Caco-2 (cell line): ENCODE measurements at places on chromosomes 1 and 21. TPM values are rescaled to one million over a fixed set of nuclear protein-coding genes. Genes with fewer than 3 reads are reported as not detected.

GRCh38 chr1:28508435-28508754, 2.6 kb downstream of the RCC1 start:
- DNase-seq, result no peak

- DNase-seq, result no peak
Observed at GRCh38 chr1:226441629-226442028, 33.7 kb upstream of the PARP1 start.

GRCh38 chr1:115183721-115184259, 94.5 kb upstream of the TSPAN2 start:
- DNase-seq, result no peak

NBPF4 gene
- total RNA-seq, result 0.53 and 0.88 TPM in 2 replicates

TEDDM1 gene
- total RNA-seq, result not detected in 2 replicates

GRCh38 chr1:53341521-53341895, 13.6 kb upstream of the LRP8 start:
- DNase-seq, result no peak

- DNase-seq, result peak; percentile 22
Observed at GRCh38 chr1:172530000-172530399, 3.0 kb upstream of the SUCO start.

DNA sequence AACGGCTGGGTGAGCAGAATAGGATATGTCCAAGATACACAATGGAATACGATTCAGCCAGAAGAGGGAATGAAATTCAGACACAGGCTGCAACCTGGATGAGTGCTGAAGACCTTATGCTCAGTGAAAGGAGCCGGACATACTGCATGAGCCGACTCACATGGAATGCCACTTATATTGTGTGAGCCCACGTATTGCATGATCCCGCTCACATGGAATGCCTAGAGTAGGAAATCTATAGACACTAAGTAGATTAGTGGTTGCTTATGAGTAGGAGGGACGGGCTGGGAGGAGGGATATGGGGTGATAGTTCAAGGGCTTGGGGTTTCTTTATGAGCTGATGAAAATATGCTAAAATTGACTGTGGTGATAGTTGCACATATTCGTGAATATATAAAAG, 26.8 kb downstream of the TMPRSS2 start:
- DNase-seq, result no peak

DNA sequence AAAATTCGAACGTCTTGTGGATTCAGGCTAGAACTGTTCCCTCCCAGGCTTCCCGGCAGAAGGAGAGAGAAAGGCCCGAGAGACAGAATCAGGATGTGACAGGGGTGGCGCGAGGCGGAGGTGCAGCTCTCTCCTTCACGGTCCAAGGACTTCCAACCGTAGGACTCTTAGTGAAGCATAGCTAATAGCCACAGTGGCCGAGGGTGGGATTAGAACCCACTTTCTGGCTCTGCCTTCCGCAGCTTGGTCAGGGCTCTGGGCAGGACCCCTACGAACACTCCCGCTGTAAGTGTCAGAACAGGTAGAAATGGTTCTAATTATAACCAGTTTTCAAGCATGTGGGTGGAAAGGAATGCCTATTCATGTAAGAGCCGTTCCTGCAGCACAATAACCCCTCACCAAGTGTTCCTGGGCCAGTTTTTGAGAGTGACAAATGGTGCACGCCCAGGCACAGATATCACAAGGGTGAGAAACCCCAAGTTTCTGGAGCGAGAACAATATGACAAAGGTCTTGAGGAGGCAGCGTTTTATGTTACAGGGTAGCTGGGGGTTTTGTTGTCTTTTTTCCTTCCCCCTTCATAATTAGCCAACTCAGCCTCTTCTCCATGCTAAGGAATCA, 86.4 kb downstream of the SYF2 start:
- DNase-seq, result no peak

DNA sequence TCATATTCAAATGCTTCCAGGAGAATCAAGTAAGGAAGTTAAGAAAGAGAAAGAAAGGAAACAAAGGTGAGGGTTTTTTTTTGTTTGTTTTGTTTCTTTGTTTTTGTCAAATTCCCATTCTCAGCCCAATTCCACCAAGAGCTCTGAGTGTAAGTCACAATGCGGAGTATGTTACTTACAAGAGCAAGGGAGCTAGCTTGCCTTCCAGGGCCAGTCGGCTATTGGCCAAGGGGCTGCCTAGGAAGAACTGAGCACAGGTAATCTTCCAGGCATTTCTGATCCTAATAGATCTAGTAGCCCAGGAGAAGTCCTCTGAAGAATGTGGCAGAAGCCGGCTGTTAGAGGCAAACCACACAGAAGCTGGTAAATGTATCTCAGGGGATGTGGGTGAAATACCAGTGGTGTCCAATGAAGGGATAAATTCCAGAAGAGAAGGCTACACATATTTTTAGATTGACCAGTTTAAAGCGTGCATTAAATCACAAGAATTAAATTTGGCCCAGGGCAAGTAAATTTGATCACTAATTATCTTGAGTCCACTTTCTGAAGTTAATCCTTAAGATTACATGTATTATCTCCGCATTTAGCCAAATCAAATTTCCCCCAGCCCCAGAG, 239.6 kb upstream of the ADAMTS5 start:
- DNase-seq, result no peak

DNA sequence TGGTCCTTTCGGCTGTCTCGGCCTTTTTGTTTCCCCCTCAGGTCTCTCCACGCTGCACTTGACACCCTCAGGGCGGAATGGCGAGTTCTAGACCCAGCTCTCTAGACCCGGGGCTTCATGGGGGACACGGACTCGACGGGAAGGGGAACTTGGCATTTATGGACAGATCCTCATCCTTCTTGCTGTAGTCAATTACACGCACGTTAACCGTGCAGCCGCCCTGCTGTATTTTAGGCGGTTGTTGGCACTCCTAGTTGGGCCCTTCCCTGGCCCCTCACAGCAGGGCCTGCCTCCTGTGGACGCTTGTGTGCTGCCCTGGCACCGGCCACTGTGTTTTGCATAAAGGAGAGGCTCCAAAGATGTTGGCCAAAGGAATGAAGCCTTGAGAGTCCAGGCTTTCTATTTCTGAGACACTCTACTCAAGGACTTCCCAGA, 558 bp upstream of the BTG3 start:
- no peak for DNase-seq

GRCh38 chr1:53207726-53208125, 11.1 kb downstream of the CPT2 start:
- DNase-seq, result no peak

DNA sequence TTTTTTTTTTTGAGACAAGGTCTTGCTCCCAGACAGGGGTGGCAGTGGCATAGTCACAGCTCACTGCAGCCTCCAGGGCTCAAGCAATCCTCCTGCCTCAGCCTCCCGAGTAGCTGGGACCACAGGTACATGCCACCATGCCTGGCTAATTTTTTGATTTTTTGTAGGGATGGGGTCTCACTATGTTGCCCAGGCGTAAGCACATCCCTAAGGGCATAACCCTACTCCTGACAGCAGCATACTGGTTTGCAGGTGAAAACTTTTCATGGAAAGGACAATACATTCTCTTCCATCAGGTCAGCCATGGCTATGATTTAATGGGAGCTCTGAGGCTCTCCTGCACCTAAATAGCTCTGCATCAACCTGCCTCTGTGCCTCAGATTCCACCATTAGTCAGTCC, 29.4 kb downstream of the UBIAD1 start:
- DNase-seq, result no peak

GBP1 gene
- total RNA-seq, result 0.36 and 0.51 TPM in 2 replicates

DNA sequence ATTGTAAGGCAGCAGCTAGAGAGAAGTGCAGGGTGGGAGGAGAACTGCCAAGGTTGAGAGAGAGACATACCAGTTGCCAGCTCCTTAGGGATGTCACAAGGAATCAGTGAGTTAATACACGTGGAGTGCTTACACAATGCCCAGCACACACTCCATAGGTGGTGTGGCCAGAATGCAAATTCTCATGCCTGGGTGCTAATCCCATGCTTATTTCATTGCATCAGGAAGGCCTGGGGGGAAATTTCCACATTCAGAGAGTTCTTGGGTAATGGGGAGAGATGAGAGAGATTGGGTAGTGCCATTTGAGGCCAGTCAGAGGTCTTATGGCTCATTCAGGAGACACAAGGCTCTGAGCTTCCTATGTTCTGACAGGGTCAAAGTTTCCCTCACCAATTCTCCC, 38.7 kb downstream of the GJA5 start:
- DNase-seq, result no peak

DNA sequence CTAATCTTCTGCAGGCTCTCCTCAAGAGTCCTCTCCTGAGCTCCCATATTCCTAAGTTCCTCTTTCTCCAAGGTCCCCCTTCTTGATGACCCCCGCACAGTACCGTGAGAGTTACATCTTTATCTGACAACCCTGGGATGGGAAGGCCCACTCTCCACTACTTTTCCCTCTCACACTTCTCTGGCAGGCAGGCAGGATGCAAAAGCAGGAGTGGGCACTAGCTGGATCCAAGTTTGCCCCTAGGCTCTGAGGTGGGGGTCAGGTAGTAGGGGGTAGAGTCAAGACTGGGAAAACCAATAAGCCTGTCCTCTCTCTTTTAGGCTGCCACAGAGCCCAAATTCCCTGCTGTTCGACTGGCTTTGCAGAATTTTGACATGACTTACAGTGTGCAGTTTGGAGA, 3.9 kb downstream of the NSUN4 start:
- no peak for DNase-seq

OR2T29 gene
- total RNA-seq, result not detected in 2 replicates

- DNase-seq, result peak; percentile 75
Observed at GRCh38 chr1:204565617-204566582, 49.7 kb downstream of the MDM4 start.

DNA sequence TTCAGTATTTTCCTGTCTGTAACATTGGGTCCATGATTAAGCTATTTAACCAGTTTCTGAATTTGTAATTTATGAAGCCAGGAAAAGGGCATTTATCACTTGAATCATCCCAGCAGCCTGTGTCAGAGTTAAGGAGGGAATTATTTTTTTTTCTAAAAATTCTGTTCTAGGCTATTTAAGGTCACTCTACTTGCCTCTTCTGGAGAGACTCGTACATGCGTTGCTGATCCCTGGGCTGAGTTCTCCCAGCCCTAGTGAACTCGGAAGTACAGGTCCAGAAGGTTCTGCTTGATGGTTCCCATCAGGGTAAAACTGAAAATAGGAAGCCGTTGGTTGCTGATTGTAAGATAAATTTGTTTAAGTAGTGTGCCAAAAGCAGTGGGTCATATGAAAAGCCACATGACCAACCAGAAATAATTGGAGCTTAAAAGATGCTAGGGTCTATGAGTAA, 90.7 kb downstream of the GPR88 start:
- DNase-seq, result no peak

CD2 gene
- not detected in 2 replicates for total RNA-seq

LCE1C gene
- total RNA-seq, result not detected in 2 replicates

DNA sequence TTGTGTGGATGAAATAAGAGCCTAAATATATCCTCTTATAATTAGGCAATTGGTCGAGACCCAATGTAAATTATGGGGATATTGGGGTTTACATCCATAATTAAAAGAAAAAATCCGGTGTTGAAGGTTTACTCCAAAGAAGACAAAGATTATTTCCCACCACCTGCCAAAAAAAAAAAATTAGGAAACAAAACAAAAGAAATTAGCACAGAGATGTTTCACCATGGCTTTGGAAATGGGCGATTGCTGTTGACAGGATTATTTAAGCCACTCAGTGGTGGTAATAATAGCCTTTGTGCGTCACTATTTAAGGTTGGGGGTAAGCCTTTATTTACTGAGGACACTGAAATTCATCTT, 585 bp upstream of the GLRX2 start:
- no peak for DNase-seq

DNA sequence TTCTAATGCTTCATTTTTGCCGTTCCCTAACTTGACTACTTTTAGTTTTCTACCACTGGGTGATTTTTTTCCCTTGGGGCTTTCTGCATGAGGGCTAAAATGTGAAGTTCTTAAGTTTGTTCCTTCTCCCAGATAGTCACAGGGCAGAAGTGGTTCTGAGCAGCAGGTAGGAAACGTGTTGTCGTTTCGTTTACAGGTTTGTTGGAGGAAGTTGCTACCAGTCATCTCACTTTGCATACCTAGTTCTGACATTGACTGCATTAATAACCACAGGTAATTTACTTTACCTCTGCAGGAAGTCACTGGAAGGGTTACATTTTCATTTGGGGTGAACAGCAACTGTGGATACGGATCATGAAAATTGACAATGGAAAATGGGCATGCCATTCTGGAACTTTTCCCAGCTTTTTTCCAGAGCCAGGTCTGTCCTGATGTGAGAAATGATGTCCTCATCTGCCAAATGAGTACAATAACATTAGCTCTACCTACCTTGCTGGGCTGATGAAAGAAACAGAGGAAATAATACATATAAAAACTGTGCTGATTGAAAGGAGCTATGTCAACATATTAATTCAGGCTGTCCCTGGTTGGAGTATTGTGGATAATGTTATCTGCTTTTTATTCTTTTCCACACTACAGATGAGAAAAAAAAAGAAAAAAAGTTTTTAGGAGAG, 94.2 kb downstream of the DISC1 start:
- DNase-seq, result no peak

GRCh38 chr1:40710581-40711315, 19.2 kb downstream of the NFYC start:
- DNase-seq, result no peak

SDC3 gene
- total RNA-seq, result 2.9 and 3.7 TPM in 2 replicates

OLFML2B gene
- total RNA-seq, result 0.43 and 0.56 TPM in 2 replicates

- no peak for DNase-seq
Observed at GRCh38 chr1:30084909-30085571, 638.3 kb downstream of the MATN1 start.

DDR2 gene
- total RNA-seq, result 0.65 and 0.73 TPM in 2 replicates

LCE1E gene
- total RNA-seq, result not detected in 2 replicates

DNA sequence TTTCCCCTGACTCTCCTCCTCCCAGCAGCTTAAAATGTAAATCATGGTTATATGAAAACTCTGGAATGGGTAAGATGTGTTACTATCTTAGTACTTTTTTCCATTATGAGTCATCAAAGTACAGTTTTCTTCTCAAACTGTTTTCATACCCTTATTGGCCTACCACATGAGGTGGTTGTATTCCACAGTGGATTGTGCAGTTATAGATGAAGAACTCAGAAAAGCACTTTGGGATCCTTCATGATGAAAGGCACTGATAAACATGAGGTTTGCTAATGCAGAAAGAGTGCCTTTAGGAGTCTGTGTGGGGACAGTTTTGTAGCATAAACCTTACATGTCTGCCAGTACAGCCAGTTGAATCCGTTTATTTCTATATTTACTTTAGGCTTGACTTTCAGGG, 32.0 kb upstream of the MYOCOS start:
- DNase-seq, result no peak
